NCI-H146 (cell line): ENCODE measurements at places on chromosomes 1 and 21.
A peak's percentile ranks its signal among the peaks of the same experiment; 100 is the strongest.

DNA sequence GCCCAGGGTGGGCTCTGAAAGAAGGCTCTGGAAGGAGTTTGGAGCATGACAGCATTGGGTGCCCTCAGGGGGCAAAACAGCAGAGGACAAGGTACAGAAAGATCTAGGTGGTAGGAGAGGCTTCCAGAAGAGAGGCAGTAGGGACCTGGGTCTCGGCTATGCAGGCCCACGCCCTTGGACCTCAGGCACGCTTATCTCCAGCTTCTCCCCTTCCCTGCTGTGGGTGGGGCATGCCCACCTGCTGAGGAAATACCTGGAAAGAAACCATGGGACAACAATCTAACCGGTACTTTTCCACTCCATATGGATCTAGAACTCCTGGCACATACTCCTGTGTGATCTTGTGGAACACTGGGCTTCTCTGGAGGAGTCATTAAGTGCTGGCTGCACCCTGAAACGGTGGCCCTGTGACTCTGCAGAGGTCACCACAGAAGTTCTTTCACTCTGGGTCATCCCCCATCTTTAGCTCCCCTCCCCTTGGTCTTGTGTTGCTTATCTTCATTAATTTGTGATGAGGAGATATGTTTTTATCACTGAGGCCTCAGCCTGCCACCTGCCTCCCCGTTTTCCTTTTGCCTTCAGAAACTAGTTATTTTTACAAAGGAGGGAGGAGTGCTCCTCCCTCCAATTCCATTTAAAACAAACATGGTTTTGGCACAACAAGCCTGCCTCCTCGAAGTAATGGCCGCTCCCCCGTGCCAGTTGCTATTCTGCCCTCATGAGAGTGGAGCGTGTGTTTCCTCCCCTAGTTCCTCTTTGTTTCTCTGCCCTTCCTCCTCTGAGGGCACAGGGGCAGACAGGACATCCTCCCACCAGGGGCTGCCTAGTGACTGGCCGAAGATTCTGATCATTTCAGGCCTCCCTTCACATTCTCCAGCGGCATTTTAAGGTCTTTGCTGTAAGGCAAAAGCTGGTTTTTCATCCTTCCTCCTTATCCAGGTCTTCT is 78.0 kb upstream of the ATP5PO start:
- DNase-seq = no peak

DNA sequence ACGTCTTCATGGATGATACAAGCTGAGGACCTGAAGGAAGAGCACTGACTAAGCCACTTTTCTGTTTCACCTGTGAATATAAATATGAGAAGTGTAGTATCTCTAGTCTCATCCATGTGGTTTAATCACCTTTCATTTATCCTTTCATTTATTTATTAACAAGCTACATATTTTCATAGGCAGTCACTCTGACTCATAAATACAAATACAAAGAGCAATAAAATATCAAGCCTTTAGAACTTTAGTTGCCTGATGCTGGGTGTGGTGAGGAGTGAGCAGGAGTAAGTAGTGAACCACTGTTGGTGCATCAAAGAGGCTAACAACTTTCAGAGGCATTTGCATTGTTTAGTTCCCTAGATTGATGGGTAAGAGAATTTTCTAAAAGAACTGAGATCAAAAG is 269.0 kb upstream of the C1orf87 start:
- no peak for DNase-seq

DNA sequence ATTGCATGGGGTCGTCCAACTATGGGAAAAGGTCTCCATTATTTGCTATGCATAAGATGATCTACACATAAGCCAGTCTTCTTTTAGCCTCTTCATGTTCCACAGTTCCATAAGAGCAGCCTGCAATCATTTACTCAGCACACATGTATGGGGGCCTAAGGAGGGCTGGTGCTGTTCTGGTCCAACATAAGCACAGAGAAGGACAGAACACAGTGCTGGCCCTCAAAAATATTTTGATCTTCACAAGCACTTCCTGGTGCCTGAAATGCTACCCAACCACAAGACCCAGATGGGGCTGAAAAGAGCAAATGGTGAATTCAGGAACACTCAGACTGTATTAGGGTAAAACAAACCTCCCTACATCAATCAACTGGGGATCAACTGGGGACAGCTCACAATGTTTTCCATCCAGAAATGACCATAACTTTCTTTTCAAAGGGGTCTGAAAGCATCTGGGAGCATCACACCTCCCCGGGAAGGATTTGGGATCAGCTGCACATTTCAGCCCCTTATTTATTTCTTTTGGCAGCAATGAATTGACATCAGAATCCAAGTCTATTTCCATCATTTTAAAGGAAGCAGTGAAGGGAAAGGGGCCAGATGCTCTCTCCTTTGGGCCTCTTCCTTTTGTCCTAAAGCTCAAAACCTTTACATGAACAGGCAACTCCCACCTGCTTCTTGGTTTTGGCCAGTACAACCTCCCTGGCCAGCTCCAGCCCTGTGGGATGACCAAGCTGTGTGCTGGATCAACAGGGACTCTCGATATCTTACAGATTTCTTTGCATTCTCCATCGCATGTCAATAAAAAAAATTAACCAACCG is 45.7 kb downstream of the KCNN3 start:
- no peak for DNase-seq

DNA sequence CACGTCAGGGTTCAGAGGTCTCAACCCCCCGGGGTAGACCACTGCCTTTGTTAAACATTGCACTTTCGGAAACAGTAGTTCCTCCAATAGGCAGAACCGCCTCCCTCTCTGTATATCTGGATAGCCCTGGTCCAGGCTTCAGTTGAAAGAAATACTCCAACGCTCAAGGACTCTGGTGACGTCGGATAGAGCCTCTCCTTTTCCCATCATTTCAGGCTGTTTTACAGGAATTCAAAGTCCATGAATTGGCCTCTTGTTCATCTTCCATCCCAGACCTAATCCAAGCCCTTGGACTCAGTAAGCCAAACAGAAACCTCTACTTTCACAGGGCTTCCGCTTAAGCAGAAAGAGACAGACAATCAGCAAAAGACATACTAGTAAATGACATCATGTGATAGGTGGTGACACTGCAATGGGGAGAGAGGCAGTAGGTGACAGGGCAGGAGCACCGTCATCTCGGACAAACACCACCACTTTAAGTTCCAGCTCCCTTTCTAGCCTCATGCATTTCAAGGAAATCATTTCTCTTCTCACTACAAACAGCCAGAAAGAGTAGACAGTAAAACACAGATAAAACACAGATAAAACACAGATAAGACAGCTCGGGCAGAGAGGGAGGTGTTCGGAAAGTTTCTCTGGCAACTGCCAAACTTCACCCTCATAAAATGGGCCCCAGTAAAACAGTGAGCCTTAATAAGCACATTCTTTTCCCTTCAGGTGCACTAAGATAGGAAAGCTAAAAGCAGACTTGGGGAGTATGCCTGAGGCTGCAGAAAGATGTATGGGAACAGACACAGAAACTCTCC is 2.3 kb upstream of the PLA2G2A start:
- no peak for DNase-seq

DNA sequence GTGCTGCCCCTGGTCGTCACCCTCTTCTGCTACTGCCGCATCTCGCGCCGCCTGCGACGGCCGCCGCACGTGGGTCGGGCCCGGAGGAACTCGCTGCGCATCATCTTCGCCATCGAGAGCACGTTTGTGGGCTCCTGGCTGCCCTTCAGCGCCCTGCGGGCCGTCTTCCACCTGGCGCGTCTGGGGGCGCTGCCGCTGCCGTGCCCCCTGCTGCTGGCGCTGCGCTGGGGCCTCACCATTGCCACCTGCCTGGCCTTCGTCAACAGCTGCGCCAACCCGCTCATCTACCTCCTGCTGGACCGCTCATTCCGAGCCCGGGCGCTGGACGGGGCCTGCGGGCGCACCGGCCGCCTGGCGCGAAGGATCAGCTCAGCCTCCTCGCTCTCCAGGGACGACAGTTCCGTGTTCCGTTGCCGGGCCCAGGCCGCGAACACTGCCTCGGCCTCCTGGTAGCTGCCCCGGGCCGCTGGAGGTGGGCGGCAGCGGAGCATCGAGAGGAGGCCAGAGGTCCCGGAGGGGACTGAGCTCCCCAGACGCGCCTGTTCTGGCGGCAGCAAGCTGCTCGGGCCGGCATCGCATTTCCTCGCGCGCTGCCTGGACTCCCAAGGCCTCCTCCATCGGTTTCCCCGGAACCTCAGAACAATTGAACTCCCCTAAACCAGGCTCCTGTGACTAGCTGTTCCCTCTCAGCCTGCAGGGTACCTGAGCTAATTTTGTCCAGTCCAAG is 1.1 kb downstream of the GPR25 start:
- no peak for DNase-seq

GRCh38 chr1:95276429-95276828 is 42.4 kb downstream of the RWDD3 start:
- DNase-seq = no peak

GRCh38 chr1:220876511-220877376 is 2.5 kb upstream of the HLX start:
- no peak for DNase-seq

DNA sequence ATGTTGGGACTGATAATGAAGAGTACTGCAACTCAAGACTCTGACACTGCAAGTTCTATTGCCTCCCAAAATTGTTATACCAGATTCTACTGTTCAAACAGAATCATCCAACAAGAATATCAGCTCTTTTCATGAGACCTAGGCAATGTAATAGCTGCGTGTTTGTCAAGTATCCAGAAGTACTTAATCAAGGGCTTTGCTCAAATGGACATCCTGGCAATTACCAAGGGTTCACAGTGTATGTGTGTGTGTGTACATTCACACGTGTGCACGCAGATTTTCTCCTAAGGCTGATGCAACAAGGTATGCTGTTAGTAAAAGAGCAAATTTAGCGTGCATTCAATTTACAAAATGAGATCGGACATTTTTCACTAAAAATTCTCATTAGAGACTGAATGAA is 174.6 kb downstream of the GABPA start:
- no peak for DNase-seq

DNA sequence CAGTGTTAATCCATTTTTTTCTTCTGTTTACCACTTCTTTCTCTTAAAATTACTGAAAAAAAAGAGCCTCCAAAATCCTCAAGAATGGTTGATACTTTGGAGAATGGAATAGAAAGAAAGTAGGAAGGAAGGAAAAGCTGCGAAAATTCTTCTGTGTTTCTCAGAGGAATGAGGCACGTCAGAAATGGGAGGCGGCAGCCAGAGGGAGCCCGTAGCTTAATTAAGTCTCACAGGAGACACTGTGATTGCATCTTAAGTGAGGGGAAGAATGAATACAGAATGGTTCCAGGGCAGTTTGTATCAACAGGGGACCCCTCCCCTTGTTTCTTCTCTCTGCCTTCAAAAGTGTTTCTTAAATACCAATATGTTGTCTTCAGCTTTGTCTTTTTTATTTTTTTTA is 1099.5 kb downstream of the PLA2G4A start:
- no peak for DNase-seq

- DNase-seq = no peak
Observed at GRCh38 chr1:5385956-5386355, 606.3 kb downstream of the NPHP4 start.

DNA sequence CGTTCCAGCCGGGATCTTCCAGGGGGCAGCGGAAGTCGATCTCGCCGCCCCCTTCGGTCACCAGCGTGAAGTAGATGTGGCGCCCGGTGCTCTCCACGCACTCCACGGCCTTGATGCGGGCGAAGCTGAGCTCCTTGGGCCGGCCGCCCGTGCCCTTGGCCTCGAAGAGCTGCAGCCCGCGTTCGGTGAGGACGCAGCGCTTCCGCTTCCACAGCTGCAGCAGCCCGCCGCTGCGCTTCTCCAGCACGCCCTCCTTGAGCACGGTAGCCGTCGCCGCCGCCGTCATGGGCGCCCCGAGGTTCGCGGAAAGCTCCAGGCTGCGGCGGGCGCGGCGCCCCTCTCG is 516 bp downstream of the PHLDA3 start:
- DNase-seq = peak; percentile 53

DNA sequence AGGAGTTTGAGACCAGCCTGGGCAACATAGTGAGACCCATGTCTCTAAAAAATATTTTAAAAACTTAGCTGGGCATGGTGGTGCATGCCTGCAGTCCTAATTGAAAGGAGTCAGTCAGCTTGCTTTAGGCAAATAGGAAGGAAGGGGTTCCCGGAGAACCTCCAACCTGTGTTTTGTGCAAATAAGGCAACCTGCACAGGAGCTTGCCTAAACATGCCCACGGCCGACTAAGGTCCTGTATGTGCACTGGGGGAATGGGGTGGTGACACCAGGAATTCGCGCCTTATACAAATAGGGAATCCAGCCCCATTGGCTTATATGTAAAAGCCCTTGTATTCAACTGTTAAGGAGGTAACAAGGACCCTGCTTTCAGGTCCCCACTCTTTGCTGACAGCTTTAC is 429.2 kb upstream of the ZP4 start:
- no peak for DNase-seq

GRCh38 chr1:14599800-14600199 is 1.3 kb downstream of the KAZN start:
- no peak for DNase-seq

- no peak for DNase-seq
Observed at GRCh38 chr1:77407738-77408375, 126.0 kb downstream of the AK5 start.

DNA sequence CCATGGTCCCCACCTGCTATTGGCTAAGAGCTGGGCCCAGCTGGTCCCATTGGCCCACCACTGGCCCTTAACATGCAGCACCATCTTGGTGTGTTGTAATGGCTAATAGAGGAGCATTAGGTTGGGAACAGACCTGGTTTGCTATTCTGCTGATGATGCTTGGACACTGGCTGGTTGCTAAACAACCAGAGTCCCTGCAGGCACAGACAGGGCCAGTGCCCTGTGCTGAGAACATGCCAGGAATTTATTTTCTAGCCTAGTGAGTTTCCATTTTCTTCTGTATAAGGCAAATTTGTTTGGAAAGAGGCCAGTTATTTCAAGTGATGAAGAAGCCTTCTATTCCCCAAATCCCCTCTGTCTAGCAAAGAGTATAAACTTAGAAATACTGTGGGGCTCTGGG is 42.9 kb upstream of the TDRD10 start:
- DNase-seq = no peak

DNA sequence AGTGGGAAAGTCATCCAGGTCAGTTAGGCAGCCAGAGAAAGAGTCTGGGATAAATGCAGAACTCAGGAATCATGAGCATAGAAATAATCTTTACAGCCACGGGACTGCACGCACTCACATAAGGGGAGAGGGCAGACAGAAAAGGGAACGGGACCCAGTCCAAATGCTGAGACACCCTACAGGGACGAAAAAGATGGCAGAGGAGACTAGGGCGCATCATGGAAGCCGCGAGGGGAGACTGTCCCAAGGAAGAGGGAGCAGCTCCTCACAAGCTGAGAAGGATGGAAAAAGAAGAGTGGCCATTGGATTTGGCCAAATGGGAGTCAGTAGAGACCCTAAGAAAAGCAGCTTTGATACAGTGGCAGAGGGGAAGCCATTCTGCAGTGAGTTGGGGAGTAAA is 102.9 kb upstream of the TLR5 start:
- DNase-seq = no peak

DNA sequence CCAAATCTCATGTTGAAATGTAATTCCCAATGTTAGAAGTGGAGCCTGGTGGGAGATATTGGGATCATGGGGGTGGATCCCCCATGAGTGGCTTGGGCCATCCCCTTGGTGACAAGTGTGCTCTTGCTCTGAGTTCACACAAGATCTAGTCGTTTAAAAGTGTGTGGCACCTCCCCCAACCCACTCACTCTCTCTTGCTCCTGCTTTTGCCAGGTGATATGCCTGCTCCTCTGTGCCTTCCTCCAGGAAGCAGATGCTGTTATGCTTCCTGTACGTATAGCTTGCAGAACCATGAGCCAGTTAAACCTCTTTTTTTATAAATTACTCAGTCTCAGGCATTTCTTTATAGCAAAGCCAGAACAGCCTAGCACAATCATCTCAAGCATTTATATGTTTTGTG is 23.0 kb upstream of the HSPA13 start:
- DNase-seq = no peak
